Activated CD4-positive, alpha-beta T cell treated with anti-CD3 and anti-CD28 coated beads, Interleukin-2, amount 50 U/mL, for 48 hours (primary cell): ENCODE measurements at places on chromosomes 16 and 17.

DNA sequence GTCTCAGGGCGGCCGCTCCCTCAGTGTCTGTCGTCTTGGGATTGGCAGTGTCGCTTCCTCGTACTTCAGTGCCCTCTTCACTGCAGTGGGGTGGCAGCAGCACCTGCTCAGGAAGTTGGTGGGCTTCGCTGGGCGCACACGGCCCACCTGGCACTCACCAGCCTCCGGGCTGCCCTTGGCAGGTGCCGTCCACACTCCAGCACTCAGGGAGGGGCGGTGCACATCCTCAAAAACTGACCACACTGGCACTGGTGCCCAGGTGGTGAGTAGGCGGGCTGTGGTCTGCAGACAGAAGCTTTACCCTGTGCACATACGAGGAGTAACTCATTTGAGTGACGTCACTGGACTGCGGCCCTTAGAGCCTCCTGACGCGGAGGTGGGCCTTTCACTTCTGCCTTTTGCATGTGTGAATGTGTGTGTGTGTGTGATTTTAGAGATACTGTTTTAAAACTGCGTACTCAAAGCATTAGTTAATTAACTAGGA, 94.6 kb downstream of the BANP start:
- DNase-seq = no peak

- DNase-seq = peak; percentile 77
Observed at GRCh38 chr17:28725660-28726225, 290 bp downstream of the TLCD1 start.

DNA sequence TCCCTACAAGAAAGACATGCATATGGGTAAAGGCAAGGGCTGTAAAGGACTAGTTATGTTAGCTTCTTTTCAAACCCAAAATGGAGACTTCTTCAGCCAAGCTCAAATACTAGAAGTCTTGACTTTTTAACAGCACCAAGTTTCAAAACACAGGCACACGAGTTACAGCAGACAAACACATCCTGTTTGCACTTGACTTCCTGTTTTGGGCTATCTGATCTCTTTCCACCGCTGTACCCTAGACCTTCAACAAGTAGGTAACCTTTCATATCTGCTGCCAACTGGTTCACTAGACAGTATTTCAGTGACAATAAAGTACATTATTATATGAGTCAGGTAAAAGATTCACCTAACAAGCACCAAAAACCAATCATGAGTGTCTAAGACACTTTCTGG, 12.3 kb downstream of the RFFL start:
- no peak for DNase-seq

- no peak for DNase-seq
Observed at GRCh38 chr17:27295945-27296344, 2.0 kb downstream of the WSB1 start.
